Stimulated activated CD4-positive, alpha-beta T cell treated with anti-CD3 and anti-CD28 coated beads, Interleukin-15, amount 100 ng/mL, for 1 hour (primary cell): ENCODE measurements at places on chromosomes 4 and X.

- no peak for DNase-seq
Measured at GRCh38 chr4:42954963-42955669, 62.6 kb downstream of the GRXCR1 start.

GRCh38 chrX:72714478-72714916 is 391 bp upstream of the PHKA1 start:
- no peak for DNase-seq

DNA sequence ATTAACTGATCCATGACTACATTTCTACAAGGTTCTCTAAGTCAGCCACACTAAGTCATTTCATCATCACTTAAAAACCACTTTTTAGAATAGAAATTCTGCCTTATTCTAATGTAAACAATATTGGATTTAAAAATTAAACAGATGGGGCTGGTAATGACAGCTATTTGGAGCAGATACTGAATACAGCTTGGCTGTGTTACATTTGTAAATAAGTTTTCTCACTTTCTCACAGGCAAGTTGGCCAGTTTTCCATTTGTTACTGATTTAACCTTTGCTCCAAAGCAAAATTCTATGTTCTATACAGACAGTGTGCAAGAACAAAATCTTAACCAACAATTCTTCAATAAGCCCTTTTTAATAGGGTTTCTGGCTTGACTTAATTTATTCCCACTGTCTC is 370.7 kb downstream of the GRIA2 start:
- no peak for DNase-seq

GRCh38 chr4:113905301-113905700 is 74.1 kb downstream of the ARSJ start:
- DNase-seq: no peak

GRCh38 chrX:1380672-1381233 is 11.2 kb downstream of the SLC25A6 start:
- DNase-seq: no peak

- no peak for DNase-seq
Measured at GRCh38 chr4:4754641-4755040, 104.8 kb upstream of the MSX1 start.
